ENCODE measurements at places on chromosomes 7 and 10. TPM values are rescaled to one million over a fixed set of nuclear protein-coding genes. Genes with fewer than 3 reads are reported as not detected.

GRCh38 chr7:96359876-96360275 lies 38.0 kb upstream of the SLC25A13 start:
- H3K27ac ChIP-seq = no peak overlapping the region
- no peaks in the 10 kb centered on the region for H3K4me1 ChIP-seq
- DNase-seq = no peak

DNA sequence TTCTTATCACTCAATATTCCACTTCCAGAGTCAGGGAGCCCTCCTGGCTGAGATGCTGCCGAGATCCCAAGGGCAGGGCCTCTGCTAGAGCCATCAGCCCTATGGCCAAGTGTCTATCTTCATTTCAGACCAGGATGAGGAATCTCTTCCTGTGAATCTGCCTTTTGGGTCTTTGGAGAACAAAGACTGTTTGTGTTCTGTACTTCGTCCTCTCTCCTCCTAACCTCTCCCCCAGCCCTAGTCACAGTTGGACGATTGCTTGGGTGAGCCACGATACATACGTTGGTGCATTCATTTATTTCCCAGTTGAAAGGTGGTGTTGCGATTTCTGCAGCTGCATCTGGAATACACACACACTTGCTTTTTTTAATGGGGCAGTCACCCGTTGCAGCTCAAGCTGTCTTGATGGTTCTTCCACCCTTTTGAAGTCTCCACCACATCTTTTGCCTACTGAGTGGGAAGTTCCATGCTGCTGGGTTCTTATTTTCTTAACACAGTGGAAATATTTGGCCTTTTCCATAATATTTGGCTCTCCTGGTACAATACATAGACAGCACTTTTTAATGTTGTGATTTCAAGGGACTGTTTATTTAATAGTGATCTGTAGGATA lies 26.7 kb downstream of the SH3PXD2A start:
- peaks cover 58% of the 10 kb centered on the region for H3K4me1 ChIP-seq
- no peak overlapping the region for H3K4me3 ChIP-seq
- no peaks in the 10 kb centered on the region for H3K27me3 ChIP-seq
- H3K36me3 ChIP-seq = peaks cover 13% of the 10 kb centered on the region
- no peak for DNase-seq

TFPI2 gene
- total RNA-seq = 0.84 TPM

GRCh38 chr10:87675396-87676376 lies 16.0 kb downstream of the PAPSS2 start:
- no peak overlapping the region for H3K4me3 ChIP-seq
- H3K27ac ChIP-seq = no peak overlapping the region
- peaks cover 9% of the 10 kb centered on the region for H3K4me1 ChIP-seq

DNA sequence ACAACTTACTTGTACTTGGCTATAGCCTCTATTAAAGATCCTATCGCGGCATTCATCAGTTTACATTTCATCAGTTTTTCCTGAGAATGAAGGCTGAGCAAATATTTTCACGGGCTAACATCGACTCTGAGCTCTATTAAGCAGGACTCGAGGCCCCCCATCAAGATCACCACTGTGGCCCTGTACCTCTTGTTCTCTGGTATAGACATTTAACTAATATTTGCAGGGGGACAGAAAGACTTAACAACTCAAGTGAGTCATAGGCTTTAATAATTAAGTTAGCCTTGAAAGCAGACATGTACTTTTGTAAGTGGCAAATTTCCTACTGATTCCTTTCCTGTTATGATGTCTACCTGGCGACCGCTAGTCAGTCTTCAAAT lies 45.4 kb downstream of the DOCK4 start:
- no peaks in the 10 kb centered on the region for H3K36me3 ChIP-seq
- H3K27me3 ChIP-seq = no peaks in the 10 kb centered on the region
- peak overlapping the region; percentile 9 for H3K4me3 ChIP-seq
- no peak overlapping the region for H3K27ac ChIP-seq

DNA sequence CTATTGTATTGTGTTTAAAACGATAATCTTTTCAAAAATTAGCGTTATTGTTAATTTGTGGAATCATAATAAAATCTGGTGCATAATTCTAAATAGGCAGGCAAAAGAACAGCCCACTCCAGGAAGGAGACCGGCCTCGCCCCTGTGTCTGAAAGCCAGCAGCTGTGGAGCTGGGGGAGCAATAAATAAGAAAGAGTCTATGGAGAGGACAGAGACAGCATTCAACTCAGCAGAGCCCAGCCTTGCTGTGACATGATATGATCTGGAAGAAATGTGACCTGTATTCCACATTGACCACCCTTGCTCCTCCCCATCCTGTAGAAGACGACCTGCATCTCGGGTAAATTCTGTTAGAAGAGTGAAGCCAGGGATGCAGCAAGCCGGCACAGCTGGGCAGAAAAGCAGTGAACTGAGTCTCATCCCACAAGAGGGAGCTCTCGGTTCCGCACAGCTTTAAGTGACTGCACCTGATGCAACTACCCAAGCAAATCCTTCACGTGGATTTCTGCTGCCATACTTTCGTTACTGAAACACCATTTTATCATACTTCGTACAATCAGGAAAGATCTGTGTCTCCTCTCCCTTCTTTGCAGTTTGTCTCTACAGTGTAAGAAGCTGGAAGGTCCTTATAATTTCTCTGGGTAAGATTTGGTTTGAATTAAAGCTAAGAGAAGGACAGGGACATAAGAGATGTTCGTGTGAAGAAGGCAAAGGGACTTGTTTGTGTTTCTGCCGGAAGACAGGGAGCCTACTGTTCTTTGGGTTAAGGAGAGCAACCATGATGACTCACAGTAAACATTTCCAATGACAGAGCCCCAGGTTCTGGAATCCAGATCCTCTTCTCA lies 427.1 kb downstream of the GPAM start:
- no peaks in the 10 kb centered on the region for H3K36me3 ChIP-seq
- H3K4me3 ChIP-seq = no peak overlapping the region
- no peak overlapping the region for H3K27ac ChIP-seq
- H3K27me3 ChIP-seq = peaks cover 11% of the 10 kb centered on the region

GRCh38 chr10:79329529-79329928 lies 17.7 kb upstream of the PPIF start:
- H3K36me3 ChIP-seq = no peaks in the 10 kb centered on the region
- H3K4me3 ChIP-seq = no peak overlapping the region
- no peaks in the 10 kb centered on the region for H3K4me1 ChIP-seq

GRCh38 chr10:132058111-132058745 lies 7.5 kb upstream of the JAKMIP3 start:
- no peak overlapping the region for H3K4me3 ChIP-seq
- DNase-seq = no peak
- H3K27ac ChIP-seq = no peak overlapping the region
- peaks cover 19% of the 10 kb centered on the region for H3K27me3 ChIP-seq

GRCh38 chr10:50536617-50537240 lies 87.0 kb downstream of the SGMS1 start:
- H3K27ac ChIP-seq = no peak overlapping the region
- no peak for DNase-seq
- H3K4me3 ChIP-seq = no peak overlapping the region
- peaks cover 36% of the 10 kb centered on the region for H3K4me1 ChIP-seq
- H3K27me3 ChIP-seq = no peaks in the 10 kb centered on the region

DNA sequence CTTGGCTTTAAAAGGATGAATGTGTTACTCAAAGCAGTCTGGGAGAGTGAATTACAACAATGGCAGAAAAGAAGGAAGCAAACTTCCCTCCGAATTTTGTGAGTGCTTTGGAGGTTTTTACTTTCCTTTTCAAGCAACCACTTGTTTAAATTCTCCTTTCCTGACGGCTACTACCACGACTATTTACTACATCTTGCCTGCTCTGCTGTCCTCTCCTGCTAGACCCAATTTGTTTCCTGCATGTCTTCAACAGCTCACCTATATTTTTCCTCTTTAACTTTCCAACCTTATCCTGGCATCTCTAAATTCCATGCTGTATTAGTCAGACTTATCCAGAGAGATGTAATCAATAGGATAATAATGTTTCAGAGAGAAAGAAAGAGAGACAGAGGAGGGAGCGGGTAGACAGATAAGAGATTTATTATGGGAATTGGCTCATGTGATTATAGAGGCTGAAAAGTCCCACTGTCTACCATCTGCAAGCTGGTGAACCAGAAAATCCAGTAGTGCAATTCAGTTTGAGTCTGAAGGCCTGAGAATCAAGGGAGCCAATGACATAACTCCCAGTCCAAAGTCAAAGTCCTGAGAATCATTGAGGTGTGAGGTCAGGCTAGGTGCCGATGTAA lies 42.8 kb upstream of the SLC13A1 start:
- H3K4me1 ChIP-seq = no peaks in the 10 kb centered on the region
- no peaks in the 10 kb centered on the region for H3K27me3 ChIP-seq
- H3K27ac ChIP-seq = no peak overlapping the region
- no peak overlapping the region for H3K4me3 ChIP-seq
- no peaks in the 10 kb centered on the region for H3K36me3 ChIP-seq
- DNase-seq = no peak

GRCh38 chr7:96436880-96437279 lies 115.0 kb upstream of the SLC25A13 start:
- H3K36me3 ChIP-seq = no peaks in the 10 kb centered on the region
- no peak for DNase-seq
- no peaks in the 10 kb centered on the region for H3K27me3 ChIP-seq
- no peaks in the 10 kb centered on the region for H3K4me1 ChIP-seq
- no peak overlapping the region for H3K27ac ChIP-seq

DNA sequence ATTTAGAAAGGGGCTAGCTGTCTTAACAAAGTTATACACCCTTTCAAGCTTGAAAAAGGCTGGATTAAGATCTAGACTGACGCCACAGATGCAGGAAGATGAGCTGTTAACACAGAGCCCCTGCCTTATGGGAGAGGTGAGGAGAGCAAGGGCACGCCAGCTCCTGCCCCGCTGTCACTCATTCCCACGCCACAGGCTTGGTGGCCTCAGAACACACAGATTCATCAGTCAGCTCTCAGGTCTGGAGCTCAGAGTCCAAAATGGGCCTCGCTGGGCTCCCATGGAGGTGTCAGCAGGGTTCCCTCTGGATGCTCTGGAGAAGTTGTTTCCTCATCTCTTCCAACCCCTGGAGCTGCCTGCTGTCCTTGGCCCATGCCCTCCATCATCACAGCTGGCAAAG lies 554.2 kb downstream of the TCERG1L start:
- no peak overlapping the region for H3K4me3 ChIP-seq
- no peak for DNase-seq

DNA sequence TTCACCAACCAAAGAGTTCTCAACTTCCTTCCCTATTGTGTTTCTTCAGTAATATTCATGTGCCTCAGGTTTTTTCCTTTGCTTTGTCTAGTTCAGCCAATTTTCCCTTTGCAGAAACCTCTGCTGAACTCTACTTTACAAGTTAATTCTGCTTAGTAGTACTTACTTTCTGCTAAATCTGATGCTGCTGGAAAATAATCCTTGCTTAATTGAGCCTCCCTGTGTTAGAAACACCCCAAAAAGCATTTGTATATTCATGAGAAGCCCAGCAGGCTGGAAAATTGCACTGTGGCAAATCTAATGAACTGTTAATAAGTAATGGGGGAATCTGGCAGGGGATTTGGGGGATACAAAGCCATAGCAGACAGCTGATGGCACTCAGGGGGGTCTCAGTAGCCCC lies 78.5 kb downstream of the CDCA7L start:
- H3K4me3 ChIP-seq = peak overlapping the region; percentile 33
- H3K27ac ChIP-seq = peak overlapping the region; percentile 4
- H3K27me3 ChIP-seq = no peaks in the 10 kb centered on the region
- peaks cover 46% of the 10 kb centered on the region for H3K4me1 ChIP-seq
- no peak for DNase-seq

GRCh38 chr7:152137476-152138025 lies 112.1 kb downstream of the GALNT11 start:
- no peak overlapping the region for H3K27ac ChIP-seq
- DNase-seq = no peak
- peaks cover 17% of the 10 kb centered on the region for H3K4me1 ChIP-seq

DNA sequence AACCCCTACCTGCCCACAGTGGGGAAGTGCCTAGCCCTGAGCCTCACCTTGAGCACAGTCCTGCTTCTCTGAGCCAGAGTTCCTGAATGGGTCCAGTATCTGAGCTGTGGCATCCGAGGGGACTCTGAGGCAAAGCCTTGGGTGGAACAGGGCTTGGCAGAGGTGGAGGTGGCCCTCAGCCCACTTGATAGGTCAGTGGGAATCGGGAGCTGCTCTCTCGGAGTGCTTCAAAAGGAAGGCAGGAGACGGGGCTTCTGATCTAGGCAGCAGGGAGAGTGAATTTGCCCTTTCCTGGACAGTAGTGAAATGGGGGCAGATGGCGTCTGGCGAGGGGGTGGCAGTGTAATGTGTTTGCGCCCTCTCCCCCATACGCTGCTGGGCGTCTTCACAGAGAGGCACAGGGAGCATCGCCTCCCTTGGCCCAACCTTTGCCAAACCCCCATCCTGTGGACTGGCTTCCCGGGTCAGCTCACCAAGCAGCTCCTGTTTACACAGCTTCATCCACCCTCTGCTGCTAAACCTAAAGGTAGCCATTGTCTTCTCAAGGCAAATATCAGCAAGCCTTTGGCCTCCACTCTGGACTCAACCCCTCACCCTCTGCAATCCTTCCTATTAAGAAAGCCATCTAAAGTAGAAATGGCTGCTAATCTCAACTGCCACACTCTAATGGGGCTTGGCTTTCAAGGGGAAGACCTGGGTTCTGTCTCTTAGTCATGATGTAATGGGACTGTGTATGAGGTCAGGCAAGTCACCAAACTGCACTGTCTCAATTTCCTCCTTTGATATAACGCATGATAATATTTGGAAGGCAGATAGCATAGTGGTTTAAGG lies 21.1 kb upstream of the VDAC2 start:
- no peaks in the 10 kb centered on the region for H3K27me3 ChIP-seq
- DNase-seq = no peak
- H3K4me1 ChIP-seq = peaks cover 12% of the 10 kb centered on the region
- no peak overlapping the region for H3K27ac ChIP-seq
- H3K36me3 ChIP-seq = peaks cover 3% of the 10 kb centered on the region

- H3K27ac ChIP-seq = no peak overlapping the region
These were observed 13.5 kb downstream of the ATP6V0E2 start for GRCh38 chr7:149887311-149887710.

- H3K27ac ChIP-seq = no peak overlapping the region
- H3K4me3 ChIP-seq = no peak overlapping the region
- no peak for DNase-seq
- no peaks in the 10 kb centered on the region for H3K4me1 ChIP-seq
- peaks cover 2% of the 10 kb centered on the region for H3K27me3 ChIP-seq
These were observed 19.4 kb upstream of the SRGN start for GRCh38 chr10:69068549-69068948.

- no peaks in the 10 kb centered on the region for H3K36me3 ChIP-seq
- H3K4me3 ChIP-seq = no peak overlapping the region
- no peaks in the 10 kb centered on the region for H3K27me3 ChIP-seq
- no peak overlapping the region for H3K27ac ChIP-seq
These were observed 139.7 kb upstream of the TMEM72 start for GRCh38 chr10:44771233-44771995.

GRCh38 chr10:128382225-128382624 lies 256.0 kb upstream of the MKI67 start:
- peaks cover 18% of the 10 kb centered on the region for H3K27me3 ChIP-seq
- no peaks in the 10 kb centered on the region for H3K36me3 ChIP-seq
- no peak overlapping the region for H3K4me3 ChIP-seq

AEBP1 gene
- 70.5 TPM for total RNA-seq

SPRN gene
- 0.48 TPM for total RNA-seq

BTBD16 gene
- not detected for total RNA-seq

DNA sequence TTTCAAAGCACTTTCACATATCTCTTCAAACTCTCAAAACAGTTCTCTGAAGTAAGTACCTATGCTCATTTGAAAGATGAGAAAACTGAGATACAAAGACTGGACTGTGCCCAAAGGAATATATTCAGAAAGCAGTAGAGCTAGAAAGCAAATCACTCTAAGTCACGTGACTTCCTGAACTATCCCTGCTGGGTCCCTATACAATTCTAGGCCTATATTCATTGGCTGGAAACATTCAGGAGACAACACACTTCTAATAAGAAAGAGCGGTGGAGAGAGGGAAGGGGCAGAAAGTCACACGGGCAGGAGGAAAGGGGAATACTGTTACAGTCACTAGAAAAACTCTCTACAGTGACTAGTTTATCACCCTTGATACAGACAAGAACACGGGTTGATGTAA lies 140.0 kb downstream of the CHCHD3 start:
- peaks cover 21% of the 10 kb centered on the region for H3K4me1 ChIP-seq
- H3K27me3 ChIP-seq = no peaks in the 10 kb centered on the region
- peaks cover 3% of the 10 kb centered on the region for H3K36me3 ChIP-seq
- H3K27ac ChIP-seq = peak overlapping the region; percentile 5
- DNase-seq = no peak

All from neural crest cell (in vitro differentiated cells).